Stimulated activated CD8-positive, alpha-beta memory T cell treated with anti-CD3 and anti-CD28 coated beads, Interleukin-2, amount 100 ng/mL, for 1 hour (primary cell): ENCODE measurements at places on chromosomes 12 and 14.

- DNase-seq, result no peak
Measured at GRCh38 chr12:40033242-40033630, 72.6 kb downstream of the SLC2A13 start.

- no peak for DNase-seq
Measured at GRCh38 chr12:16475521-16475920, 128.1 kb downstream of the MGST1 start.

DNA sequence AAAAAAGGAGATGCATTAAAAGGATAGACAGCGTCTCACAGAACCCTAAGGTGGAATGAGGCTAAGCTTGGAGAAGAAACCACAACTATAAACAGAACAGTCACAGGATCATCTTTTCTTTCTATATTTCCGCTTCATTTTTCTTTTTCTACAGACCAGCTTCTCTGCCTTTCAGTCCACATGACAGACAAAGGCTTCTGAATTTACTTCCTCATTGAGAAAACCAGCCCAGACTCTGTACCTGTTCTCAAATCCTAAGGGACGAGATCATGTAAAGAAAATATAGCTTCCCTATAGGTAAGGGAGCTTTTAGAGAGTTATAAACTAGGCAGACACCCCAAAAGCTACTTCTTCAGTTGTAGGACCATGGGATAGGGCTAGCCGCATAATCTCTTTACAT lies 17.4 kb downstream of the SGPP1 start:
- no peak for DNase-seq

DNA sequence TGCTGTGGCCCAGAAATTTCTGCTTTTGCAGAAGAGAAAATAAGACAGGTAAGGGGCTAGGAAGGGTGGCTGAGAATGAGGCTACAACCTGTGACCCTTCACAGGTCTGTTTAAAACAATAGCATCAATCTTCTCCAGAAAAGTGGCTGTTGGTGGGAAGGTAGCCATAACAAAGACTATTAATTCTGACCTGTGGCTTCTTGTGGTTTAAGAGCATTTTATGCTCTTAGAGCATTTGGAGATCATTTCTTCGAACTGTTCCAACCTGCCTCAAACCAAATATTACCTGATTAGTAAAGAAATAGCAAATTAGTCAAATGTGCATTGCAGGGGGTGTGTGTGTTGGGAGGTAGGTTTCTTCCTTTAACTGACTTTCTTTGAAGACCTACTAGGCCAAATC lies 15.2 kb upstream of the TCP11L2 start:
- DNase-seq, result no peak

DNA sequence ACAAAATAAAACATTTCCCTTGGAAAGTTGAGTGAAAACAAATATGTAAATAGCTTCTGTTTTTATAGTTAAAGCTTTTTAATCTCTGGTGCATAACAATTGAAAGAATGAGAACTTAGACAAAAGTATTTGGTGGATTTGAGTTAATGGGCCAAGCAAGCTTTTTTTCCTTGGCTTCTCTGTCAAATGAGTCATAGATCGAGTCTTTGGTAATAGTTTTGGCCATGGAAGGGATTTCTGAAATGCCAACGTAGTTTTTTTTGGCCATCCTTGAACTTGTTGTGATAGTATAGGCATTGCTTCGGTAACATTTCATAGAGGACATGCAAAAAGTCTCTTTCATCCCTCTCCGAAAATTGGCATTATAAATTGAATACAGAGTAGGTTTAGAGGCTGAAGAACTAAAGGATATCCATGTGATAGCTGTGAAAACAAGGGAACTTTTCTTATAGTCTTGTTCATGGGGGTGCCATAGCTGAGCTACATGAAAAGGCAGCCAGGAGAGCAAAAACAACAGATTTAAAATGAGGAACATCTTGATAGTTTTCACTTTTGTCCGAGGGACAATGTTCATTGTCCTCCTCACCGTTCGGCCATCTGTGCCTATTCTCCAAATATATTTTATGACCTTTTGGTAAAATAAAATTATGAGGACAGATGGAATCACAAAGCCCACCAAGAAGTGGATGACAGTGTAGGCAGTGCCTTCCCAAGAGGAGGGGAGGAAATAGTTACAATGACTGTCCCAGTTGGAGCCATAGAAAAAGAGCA lies 34.7 kb downstream of the GPR19 start:
- no peak for DNase-seq

DNA sequence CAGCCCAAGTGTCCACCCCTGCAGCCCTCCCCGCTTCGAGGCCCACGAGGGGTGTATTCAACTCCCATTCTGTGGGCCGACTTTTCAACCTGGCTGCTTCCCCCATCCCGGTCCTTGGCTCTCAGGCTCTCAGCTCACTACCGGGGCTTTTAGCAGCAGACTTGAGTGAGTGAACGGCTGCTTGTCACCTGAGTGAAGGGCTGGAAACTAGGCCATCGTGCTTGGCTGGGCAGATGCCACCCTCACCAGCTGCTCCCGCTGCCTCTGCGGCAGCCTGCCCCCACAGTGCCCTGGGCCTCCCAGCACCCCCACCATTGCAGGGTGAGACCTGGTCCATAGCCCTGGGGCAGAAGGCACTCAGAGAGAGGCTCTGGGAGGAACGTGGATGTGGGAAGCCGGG lies 59.9 kb downstream of the SLC6A12 start:
- DNase-seq, result no peak

DNA sequence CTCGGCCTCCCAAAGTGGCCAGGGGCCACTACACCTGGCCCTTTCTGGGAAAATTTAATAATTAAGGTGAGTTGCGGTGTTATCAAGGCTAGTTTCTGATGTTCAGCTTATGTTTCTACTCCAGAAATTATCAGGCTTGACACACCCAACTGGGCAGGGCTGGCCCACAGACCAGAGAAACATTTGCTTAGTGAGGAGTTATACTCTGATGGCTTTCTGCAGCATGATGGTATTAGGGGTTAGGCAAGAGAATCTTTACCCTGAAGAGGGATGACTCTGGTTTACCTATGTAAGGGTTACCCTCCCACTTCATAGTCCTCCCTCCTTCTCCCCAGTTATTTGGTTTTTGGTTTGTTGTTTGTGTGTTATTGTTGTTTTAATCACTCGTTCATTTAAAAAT lies 24.5 kb upstream of the HECTD1 start:
- no peak for DNase-seq

DNA sequence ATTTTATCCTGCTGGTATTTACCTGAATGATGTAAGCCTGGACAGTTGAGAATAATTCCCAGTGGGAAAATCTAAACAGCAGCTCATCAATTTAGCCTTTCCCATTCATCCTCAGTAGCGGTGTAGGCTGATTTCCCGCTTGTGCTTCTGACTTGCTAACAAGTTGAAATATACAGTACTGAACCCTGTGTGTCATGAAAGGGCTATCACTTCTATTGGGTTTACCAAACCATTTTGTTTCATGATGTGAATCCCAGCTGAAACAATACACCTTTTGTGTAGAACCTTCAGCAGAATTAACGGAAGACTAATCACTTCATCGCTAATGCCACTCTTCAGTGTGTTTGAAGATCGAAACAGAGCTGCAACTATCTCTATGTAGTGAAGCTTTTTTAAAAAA lies 88.4 kb downstream of the POLR3B start:
- DNase-seq, result no peak

DNA sequence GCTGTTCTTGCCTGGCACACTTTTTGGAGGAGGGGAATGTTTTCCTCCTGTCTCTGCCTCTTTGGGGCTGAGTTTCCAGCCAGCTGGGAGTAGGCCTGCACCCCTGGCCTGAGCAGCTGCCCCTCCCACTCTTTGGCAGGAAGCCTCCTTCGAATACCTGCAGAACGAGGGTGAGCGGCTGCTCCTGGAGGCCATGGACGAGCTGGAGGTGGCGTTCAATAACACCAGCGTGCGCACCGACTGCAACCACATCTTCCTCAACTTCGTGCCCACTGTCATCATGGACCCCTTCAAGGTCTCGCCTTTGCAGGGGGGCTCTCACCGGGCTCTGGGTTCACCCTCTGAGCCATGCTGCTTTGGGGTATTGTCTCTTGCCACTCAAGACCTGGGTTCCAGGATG lies 69.4 kb downstream of the FOXN4 start:
- no peak for DNase-seq

GRCh38 chr12:30753233-30753632 lies 1.5 kb downstream of the CAPRIN2 start:
- no peak for DNase-seq

GRCh38 chr12:113439606-113440030 lies 17.4 kb downstream of the SDSL start:
- DNase-seq, result no peak

- DNase-seq, result no peak
Measured at GRCh38 chr12:93378998-93379325, 1.2 kb downstream of the NUDT4 start.

- no peak for DNase-seq
Measured at GRCh38 chr12:90937651-90938050, 17.3 kb downstream of the CCER1 start.

DNA sequence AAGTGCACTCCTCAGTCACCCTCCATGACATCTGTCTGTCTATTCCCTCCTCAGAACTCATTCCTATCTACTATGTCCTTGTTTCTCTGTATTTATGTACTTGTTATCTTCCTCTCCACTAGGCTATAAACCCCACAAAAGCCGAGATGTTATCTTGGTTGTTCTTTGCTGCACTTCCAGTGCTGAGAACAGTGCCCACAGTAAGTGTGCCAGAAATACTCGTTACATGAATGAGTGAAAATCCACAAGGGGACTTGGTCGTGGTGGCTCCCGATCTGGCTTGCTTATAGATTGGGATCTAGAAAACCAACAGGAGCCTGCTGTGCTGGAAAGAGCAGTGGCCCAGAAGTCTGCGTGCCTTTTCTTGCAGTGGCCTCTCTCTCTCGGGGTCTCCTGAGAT lies 111.9 kb upstream of the PRMT8 start:
- DNase-seq, result no peak

DNA sequence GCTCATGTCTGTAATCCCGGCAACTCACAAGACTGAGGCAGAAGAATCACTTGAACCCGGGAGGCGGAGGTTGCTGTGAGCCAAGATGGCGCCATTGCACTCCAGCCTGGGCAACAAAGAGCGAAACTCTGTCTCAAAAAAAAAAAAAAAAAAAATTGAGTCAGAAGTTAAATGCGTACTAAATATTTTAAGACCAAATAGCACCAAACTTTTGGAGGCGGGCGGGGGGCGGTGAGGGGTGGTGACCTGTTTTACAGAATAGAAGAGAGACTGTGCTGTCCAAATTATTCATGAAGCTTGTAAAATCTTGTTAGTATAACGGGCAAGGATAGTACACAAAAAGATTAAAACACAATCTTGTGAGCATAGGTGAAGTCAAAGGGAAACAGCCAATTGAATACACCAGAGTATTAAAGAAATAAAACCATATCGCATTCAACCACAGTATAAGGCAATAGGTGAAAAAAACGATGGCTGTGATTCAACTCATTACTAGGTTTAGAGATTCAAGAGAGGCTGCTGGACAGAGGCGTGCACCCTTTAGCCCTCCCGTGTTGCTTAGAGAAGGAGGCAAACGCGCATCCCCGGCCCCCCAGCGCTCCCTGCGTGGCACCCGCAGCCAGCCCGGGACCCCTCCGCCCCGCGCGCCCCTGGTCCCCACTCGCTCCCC lies 571 bp downstream of the ZNF891 start:
- peak; percentile 0 for DNase-seq

GRCh38 chr12:66352197-66352596 lies 49.9 kb downstream of the HELB start:
- no peak for DNase-seq

DNA sequence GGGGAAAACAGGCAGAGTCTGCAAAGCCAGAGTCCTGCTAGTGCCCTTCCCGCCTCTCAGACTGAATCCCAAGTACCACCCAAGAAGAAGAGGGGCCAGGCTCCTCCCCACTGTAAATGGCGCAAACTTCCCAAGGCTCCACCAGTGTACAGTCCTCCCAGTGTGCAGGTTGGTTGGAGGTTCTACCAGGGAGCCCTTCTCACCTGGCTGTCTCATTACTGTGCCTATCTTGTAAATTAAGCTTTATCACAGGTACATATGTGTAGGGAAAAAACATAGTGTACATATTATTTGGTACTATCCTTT lies 189.7 kb downstream of the FSCB start:
- DNase-seq, result no peak

- no peak for DNase-seq
Measured at GRCh38 chr14:76811561-76811960, 1.1 kb downstream of the ANGEL1 start.

DNA sequence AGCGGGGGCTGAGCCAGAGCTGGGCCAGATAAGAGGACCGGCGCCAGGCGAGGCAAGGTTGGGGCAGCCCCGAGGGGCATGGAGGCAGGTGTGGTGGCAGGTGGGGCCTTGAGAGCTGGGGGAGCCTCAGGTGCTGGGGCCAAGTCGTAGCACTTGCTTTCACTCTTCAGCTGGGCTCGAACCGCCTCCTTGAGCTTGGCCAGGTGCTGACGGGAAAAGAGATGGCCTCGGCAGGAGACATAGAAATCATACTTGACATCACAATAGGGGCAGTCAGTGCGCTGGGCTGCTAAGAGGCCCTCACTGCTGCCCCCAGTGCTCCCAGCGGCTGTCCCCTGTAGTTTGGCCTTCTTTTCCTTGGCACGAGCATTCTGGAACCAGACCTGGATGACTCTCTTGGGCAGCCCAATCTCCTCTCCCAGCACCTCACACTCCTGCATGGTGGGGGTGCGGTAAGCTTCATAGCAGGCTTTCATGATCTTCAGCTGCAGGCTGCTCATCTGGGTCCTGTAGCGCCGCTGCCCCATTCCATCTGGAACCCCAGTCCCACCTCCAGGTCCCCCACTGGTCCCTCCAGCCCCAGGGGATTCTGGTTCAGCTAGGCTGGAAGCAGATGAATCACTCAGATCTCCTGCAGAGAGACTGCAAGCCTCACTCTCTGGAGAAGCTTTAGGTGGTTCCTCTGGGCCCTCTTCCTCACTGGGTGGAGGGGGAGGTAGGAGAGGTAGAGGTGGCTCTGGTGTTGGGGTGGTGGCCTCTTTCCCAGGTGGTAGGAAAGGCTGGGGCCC lies 28.1 kb downstream of the ZFHX2 start:
- DNase-seq, result no peak

DNA sequence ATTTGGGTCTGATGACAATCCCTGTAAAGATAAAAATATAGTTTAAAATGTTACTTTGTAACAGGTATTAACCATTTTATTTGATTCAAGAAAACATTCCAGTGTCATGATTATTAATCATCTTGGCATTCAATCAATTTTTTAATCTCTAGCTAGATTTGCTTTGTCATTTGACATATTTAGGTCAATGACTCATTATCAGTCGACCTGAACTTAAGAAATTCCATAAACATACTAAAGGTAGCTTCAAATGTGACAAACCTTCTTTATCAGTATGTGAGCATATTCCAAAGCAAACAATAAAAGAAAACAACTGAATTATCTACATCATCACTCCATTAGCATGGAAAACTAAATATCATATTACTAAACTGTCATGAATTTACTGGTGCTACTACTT lies 50.8 kb upstream of the CDKL1 start:
- DNase-seq, result no peak

DNA sequence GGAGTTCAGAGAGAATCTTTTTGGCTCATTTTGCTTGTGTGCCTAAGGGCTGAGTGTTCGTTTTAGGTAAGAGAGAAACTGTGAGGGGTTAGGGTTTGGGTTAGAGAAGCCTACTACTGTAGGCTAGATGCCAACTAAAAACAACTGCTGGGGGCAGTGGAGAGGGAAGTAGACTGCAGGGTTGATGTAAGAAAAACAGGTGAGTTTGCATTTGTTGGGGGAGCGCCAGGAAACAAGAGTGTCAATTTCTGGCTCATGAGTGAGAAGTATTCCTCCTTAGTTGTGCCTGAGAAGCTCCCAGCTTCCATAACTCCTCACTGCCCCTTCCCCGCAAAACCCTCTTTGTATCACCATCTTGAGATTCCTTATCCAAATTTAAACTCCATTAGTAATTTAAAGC lies 92.3 kb downstream of the DERA start:
- no peak for DNase-seq
